ENCODE measurements at places on chromosomes 11 and 22.

DNA sequence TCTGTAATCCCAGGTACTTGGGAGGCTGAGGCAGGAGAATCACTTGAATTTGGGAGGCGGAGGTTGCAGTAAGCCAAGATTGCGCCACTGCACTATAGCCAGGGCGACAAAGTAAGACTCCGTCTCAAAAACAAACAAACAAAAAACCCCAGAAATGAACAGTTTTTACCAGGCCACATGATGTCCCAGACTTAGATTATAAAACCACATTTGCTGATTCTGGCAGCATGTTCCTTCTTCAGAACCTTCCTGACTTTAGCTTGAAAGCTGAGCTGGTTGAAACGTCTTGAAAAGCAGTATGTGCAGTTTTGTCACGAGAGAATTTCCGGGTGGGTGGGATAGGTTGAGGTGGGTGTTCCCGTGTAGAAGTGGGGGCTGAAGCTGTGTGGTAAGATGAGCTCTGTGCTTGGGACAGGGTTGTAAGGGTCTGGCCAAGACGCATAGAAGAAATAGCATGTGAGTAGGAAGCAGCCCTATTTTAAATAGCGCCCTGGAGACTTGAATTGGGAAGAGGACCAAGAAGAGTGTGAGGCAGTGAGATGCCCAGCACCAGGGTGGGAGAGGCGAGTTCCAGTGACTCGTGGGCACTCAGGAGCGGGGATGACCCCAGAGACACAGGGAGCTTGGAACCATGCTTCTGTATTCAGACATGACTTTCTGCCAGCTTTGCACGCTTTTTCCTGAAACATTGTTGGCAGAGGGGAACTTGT lies 7.6 kb downstream of the AP2A2 start:
- no peak for DNase-seq

DNA sequence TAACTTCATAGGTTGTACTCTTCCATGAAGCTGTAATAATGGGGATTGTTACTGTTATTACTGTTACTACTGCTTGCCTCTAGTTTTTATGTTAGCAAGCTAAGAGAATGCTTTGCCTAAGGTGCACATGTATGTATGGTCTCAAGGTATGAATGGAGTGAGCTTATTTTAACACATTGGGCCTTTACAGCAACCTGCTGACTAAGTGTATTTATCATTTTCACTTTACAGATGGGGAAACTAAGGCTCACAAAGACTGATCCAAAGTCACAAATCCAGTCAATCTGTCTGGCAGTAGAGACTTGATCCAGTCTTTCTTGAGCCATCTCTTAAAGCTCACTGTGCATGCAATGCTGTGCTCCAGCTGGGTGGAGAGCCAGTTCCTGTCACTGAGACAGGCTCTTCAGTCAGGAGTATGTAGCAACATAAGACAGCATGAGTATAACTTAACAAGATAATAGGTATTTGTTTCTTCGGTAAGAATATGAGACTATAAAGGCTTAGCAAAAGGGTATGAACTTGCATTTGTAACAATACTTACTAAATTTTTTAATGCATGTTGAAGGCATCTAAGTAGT lies 66.5 kb downstream of the PPP2R1B start:
- no peak for DNase-seq

DNA sequence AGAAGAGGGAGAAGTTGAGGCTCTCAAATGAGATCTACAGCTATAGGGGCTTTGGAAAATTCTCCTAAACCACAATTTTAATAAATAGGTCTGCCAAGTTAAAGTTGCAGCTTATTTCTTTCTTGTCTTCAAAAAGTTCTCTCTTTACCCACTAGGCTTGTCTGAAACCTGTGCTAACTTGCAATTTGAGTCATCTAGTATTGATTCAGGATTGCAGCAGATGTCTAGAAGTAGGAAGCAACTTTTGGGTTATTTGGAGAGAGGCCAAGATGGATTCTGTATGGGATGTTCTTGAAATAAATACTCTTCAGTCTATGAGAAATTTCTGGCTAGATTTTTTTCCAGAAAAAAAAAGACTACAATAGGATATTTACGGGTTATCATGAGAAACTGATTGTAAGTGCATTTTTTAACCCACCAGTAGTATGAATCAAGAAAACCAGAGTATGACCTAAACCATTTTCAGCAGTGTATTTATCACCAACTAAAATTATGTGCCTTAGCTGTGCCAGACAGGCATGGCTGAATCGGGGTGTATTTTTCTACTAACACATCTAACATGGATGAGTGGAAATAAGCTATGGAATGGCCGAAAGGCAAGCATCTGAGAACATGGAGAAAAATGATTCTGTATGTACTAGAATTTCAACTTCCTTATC lies 4.9 kb upstream of the RAB38 start:
- no peak for DNase-seq

DNA sequence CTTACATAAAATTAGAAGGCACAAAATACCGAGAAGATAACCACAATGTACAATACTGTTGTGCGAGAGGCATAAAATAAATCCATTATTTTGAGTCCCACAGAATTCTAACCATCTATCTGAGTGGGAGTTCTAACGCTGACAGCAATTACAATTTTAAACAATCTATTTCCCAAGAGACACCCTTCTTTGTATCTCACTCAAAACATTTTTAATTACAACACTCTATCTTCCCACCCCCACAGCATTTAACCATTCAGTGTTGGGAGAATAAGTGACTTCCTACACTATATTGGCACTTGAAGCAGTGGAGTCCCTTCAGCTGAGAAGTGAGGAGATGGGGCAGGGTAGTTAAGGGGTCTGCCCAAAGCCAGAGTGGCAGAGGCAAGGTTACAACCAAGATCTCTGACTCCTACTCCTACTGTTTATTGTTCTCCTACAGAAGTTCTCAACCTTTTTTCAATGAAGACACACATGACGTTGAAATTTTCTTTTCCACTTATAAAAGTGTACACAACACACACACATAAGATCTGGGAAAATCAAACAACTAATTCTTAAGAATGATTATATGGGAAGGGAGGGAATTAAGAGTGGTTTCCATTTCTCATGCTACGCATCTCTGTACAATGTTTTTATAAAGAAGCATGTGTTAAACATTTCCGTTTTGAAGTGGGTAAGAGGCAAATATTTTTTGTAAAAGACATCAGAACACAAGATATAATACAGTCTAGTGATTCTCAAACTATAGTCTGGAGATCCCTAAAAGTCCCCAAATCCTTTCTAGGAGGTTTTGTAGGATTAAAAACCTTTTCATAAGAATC lies 10.9 kb downstream of the SLC25A17 start:
- DNase-seq: no peak

GRCh38 chr11:72026090-72026489 lies 27.4 kb downstream of the IL18BP start:
- no peak for DNase-seq

DNA sequence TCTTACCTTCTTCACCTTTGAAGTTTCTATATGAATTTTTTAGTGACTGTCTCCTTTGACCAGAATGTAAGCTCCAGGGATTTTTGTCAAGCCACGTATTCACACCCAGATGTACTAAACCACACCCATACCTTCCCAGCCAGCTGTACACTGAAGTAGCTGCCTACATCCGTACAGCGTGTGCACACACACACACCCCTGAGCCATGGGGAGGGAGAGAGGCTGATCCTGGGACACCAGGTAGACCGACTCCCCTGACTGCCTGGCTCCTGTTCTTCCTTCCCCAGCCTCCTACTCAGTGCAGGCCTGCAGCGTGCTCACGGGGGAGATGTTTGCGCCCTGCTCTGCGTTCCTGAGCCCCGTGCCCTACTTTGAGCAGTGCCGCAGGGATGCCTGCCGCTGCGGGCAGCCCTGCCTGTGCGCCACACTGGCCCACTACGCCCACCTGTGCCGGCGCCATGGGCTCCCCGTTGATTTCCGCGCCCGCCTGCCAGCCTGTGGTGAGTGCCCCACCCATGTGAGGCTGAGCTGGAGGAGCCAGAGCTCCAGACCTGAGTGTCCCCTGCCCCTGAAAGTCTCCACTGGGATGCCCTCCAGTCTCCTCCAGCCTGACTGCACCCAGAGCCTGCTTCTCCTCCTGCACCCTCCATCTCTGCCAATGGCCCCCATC lies 25.9 kb downstream of the OTOG start:
- DNase-seq: no peak

- no peak for DNase-seq
These were observed 14.6 kb downstream of the C11orf21 start for GRCh38 chr11:2287091-2287490.

DNA sequence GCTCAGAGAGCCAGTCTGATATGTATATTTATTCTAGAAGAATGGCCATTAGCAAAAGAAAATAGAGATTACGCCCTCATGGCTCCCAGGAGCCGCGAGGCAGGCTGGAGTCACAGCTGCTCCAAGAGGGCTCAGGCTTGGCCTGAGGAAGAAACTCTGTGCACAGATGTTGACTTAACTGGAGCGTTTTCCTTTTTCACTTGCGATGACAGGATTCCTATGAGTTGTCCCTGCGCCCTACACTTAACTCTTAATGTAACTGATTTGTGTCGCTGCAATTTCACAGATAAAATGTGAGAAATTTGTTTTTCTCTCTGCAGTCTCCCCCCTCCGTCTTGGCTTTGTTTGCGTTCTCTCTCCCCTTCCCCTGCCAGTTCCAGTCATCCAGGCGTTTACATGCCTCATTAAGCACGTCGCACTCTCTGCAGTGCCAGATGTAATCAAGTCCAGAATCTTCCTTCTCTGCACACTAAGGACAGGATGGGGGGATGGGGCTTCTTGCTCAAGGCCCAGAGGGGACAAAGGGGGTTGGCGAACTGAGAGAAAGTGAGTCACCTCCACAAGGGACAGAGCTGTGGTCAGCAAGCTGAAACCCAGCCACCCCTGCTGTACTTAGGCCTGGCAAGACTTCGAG lies 1060.1 kb downstream of the NTM start:
- DNase-seq: no peak

DNA sequence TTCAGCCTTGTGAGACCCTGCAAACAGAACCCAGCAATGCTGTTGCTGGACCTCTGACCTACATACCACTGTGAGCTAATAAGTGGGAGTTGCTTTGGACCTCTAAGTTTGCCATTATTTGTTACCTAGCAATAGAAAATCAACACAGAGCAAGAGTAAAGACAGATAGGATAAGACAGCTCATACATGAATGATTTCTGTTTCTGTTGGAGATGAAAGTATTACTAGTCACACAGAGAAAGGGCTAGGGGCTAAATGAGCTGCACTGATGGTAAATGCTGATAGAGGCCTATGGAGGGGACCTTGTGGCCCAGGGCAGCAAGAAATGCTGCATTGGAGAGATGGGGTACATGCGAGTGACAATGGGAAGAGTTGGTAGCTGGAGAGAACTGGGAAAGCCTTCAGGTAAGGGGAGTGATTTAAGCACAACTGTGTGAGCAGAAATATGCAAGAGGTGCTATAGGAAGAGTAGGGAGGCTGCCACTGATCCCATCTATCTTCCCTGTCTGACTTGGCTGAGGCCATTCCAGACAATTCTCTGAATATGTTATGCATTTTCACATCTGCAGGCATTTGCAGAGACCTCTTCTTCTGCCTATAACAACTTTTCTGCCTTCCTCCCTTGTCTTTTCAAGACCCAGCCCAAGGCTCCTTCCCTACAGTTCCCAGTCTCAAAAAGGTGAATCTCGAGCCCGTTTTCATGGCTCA lies 46.1 kb upstream of the SYN3 start:
- DNase-seq: no peak

DNA sequence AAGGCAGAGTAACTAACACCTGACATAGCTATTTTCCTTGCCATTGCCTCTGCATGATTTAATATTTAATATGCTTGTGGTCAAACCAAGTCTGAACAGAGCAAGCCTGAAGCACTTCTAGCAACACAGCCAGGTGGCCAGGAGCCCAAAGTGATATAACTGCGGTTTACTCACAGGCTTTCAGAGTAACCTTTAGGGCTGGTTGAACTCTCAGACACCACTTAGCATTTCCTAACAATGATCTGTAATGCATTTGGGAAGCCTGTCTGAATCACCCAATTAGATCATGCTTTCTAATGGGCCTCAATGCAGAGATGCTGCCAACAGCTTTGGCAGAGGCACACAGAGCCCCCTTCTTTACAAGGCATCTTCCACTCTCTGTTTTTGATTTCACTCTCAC lies 96.1 kb downstream of the FDX1 start:
- DNase-seq: no peak

DNA sequence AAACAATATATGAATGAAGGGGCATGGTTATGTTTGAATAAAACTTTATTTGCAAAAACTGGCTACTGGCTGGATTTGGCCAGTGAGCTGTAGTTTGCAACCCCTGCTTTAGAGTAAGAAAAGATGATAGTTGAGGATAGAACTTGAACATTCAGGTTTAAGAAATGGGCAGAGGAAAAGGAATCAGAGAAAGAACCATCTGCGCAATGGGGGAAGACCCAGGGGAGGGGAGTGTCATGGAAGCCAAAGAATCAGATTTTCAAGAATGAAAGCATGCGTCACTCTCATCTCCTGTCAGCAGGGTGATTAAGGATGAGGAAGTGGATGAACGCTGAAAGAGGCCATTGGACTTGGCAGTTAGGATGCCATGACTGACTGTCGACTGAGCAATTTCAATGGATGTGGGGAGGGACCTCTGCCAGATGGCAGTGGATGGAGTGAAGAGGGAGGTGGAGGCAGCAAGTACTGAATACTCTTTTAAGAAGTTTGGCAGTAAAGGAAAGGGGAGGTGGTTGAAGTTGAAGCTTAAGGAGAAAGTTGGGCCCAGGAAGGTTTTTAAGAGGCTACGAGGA lies 21.2 kb downstream of the FAT3 start:
- peak; percentile 10 for DNase-seq

DNA sequence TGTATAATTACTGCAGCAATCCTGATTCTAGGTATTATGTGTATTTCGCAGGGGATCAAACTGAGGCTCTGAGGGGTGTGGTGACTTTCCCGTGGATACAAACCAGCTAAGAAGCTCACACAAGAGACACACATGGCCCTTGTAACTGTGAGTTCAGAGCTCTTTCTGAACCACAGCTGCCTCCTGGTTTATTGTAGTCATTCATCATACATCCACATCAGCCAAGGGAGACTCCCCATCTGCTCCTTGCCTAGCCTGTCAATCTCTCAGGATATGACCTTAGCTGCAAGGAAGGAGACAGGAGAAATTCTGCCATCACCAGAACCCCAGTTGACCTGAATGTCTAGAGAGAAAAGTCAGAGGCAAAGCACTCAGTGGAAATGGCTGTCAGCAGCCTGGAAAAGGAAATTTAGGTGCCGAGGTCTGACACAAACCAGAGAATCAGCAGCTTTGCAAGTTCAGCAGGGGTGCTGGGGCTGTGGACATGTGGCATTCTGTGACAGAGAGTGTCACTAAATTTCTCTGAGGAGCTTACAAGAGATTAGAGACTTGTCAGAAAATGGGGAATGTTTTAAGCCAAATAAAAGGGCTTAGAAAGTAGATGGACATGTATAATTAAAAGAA lies 209.5 kb downstream of the AASDHPPT start:
- DNase-seq: no peak

GRCh38 chr11:85627332-85627997 lies at the start of gene DLG2:
Gene DLG2 (minus strand): TSS chr11:85627344.
- peak; percentile 58 for DNase-seq

GRCh38 chr11:68694431-68695297 lies 10.3 kb downstream of the GAL start:
- DNase-seq: no peak

- DNase-seq: peak; percentile 54
These were observed 301.7 kb downstream of the BRD1 start for GRCh38 chr22:49525801-49526535.

Data from anterior cingulate cortex (tissue), 58 donors.